ENCODE measurements at places on chromosomes 13 and 19.
A peak's percentile ranks its signal among the peaks of the same experiment; 100 is the strongest.

GRCh38 chr13:55967055-55967454 is 1173.7 kb upstream of the PRR20A start:
- no peak for DNase-seq

GRCh38 chr13:40094056-40094455 is 438.6 kb downstream of the COG6 start:
- DNase-seq: no peak

DNA sequence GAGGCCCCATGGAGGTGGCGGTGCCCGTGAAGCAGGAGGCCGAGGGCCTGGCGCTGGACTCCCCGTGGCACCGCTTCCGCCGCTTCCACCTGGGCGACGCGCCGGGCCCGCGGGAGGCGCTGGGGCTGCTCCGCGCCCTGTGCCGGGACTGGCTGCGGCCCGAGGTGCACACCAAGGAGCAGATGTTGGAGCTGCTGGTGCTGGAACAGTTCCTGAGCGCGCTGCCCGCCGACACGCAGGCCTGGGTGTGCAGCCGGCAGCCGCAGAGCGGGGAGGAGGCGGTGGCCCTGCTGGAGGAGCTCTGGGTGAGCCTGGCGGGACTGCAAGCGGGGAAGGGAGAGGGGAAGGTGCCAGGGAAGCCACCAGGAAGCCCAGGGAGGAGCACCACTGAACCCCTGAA is 5.8 kb downstream of the ZNF444 start:
- no peak for DNase-seq

DNA sequence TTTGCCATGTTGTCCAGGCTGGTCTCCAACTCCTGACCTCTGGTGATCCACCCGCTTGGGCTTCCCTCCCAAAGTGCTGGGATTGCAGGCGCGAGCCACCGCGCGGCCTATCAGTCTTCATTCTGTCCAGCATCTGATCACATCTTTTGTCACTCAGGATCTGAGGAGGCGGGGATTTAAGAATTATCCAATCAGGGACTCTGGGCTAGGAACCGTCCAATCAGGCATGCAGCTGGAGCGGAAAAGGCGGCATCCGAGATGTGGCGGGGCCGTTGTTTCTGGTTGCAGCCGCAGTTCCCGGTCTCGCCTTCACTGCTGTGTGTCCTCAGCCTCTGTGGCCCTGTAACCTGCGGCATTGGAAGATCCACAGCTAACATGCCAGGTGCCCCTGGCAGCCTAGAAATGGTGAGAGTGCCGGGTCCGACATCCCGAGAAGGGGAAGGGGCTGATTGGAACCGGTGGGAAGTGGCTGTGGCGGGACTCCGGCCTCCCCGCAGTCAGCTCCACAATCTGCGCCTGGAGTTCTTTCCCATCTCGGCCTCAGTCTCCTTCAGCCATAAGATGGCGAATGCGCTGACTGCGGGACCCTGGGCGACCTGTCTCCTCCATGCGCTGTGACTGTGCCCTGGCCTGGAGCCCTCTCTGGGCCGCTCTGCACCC is at the start of gene ZNF729:
Gene ZNF729, plus strand, starts transcription at position 291 of the 660 bp plus-strand sequence. Its CDS starts 85 bp downstream, at position 376.
- DNase-seq: no peak

DNA sequence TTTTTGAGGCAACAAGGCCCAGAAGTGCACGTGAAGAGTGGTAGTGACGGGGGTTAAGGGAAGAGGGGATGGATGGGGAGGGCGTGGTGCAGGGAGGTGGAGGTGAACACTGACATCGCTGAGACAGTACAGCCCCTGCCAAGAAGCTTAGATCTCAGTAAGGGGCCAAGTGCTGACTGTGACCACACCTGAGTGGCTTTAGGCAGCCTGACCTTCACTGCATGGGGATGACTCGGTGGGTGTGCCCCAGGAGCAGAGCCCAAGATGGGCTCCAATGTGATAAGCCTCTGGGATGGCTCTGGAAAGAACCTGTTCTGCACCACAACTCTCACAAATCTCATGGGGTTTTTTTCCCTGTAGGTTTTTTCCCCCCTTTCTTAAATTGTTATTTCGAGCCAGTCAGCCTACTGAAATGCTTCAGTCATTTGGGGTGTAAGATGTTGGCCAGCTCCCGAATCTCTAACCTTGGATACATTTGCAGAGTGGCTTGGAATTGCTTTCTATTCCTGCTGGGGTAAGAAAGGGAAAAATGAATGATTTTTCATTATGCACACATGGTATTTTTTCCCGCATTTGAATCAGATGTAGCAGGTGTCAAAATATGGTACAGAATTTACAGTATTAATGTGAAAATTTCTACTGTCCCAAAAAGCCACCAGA is 165.0 kb downstream of the TM9SF2 start:
- no peak for DNase-seq

DNA sequence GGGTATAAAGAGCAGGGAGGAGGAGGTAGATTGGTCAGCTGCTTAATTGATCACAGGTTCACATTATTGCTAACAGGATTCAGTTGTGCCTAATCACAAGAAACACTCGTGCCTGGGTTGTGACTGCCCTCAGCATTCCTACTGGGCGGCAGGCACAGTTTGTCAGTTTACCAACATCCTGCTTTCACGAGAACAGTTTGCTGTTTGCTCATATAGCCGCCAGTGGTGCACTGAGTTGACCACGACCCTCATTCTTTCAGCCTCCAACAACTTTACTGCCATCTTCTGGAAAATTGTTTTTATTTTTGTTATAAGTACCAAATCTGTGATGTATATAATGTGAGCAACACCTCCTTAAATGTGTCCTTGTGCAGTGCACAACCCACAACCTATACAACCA is 16.2 kb upstream of the IFT88 start:
- DNase-seq: no peak

DNA sequence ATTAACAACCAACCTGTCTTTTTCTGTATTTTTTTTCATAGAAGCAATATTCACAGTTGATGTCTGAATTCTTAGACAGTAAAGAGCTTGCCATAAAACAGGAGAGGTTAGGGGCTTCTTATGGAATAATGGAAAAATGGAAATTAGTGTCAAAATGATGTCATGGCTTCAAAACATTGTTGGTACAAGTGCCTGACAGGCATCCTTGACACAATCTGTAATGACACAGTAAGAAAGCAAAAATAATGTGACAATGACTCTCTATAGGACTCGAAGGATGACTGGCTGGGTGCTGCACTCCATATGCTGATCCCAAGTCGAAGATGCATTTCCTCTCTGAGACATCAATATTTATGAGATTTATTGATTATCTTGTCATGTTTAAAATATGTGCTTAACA is 205.3 kb upstream of the DACH1 start:
- no peak for DNase-seq

- no peak for DNase-seq
These were observed 14.7 kb downstream of the MEX3D start for GRCh38 chr19:1553415-1553814.

DNA sequence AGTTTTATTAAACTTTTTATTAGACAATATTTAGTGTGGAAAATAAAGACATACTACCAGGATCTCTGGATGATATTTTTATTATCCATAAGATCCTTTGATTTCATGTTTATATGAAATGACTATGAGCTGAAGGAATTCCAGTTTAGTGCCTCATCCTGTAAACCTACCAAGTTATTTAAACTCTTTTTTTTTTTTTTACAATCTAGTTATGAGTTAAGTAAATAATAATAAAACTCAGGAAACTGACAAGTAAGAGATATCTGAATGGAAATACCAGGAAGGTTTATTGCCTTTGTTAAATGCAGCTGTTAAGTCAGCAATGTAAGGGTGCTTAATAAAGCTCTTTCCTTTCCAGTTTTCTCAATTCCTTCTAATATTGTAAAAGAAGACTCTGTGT is 53.9 kb downstream of the RXFP2 start:
- no peak for DNase-seq

DNA sequence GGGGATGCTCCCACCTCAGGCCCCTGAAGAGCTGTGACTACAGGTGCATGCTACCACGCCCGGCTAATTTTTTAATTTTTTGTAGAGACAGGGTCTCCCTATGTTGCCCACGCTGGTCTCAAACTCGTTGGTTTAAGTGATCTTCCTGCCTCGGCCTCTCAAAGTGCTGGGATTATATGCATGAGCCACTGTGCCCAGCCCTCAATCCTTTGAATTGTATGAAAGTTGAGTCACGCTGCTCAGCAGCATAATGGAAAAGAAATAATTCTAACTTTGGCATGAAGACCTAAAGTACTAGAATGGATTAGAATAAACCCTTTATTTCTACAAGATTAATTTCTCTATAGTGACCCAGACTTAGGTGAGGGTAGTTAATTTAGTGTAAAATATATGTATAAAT is 42.4 kb downstream of the MRPS31 start:
- DNase-seq: no peak

DNA sequence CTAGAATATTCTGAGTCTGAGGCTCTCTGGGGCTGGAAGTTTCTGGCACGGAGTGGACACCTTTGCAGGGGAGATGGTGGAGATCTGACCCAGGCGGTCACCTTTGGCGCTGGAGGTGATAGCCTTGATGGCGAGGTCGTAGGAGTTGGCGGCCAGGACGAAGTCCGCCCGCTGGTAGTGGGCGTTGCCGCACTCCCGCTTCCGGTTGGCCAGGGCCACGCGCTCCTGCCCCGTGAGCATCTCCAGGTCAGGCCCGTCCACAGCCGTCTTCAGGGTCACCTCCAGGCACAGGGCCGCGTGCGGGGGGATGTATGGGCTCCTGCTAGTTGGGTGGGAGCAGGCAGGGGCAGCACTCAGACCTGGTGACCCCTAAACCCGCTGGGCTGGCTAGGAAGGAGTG is 5.3 kb downstream of the FKBP8 start:
- no peak for DNase-seq

- no peak for DNase-seq
These were observed 15.2 kb downstream of the EDNRB start for GRCh38 chr13:77903435-77903834.

- no peak for DNase-seq
These were observed 102.7 kb upstream of the POSTN start for GRCh38 chr13:37701306-37701705.

- DNase-seq: no peak
These were observed 1.9 kb downstream of the HNRNPA1L2 start for GRCh38 chr13:52644108-52644507.

GRCh38 chr13:35925669-35926068 is 205.5 kb downstream of the DCLK1 start:
- no peak for DNase-seq

DNA sequence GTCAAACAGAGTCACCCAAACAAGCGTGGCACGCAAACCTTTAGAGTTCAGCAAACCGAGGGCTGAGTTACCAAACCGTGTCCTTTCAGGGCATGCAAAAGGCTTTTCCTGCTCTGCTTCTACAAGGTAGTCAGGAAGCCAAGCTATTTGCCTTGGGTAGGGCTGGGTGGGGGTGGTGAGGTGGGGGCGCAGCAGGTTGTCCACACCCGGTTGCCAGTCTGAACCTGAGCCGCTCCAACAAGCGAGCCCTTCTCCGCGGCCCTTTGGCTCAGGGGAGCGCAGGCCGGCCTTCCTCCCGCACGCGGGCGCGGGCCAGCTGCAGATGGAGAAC is 347 bp upstream of the CLDN10 start:
- DNase-seq: no peak

DNA sequence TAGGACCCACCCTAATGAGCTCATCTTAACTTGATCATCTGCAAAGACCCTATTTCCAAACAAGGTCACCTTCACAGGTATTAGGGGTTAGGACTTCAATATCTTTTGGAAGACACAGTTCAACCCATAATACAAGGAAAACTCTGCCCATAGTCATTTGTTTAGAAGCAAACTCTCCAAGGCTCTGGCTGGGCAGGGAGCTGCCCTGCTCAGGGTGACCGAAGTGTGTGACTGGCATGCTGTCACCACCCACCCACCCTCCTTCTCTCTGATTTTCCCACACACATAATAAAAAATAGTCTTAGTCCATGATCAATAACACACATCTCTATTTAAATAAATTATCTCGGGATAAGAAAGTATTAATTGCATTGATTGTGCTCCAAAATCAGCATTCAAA is 161.1 kb downstream of the KCTD15 start:
- no peak for DNase-seq

GRCh38 chr19:50340331-50340730 is 11.2 kb upstream of the KCNC3 start:
- DNase-seq: no peak

DNA sequence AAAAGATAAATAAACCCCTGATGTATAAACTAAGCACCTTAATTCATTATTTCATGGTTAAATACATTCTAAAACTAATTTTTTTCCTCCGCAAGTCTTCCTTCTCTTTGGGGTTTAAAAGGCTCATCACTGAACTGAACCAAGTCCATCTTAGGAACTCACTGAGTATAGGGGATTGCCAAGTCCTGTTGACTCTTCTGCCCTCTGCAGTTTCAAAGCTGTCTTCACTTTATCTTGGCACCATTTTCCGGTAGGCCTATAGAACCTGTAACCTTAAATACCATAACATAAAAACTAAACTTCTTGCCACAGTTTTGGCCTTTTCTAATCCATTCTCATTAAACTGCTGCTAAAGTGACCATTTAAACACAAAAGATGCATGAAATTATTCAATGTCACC is 66.5 kb upstream of the USPL1 start:
- peak; percentile 68 for DNase-seq

DNA sequence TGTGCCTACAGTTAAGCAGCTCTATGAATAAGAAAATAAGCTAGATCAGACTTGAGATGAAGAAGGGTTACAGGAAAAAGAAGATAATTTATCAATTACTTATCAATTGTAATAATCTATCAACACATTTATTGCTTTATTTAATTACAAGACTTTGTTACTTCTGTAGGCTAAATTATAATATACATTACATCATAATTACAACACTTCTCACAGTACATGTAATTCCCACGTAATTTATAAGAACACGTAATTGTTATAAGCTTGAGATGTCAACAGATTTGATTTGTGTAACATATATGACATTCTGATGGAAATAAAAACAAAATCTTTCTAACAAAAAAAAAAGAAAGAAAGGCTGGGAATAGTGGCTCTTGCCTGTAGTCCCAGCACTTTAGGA is 36.8 kb downstream of the NEK5 start:
- no peak for DNase-seq

Data from NAMALWA (cell line).